ENCODE measurements at places on chromosomes 11 and 22.
A peak's percentile ranks its signal among the peaks of the same experiment; 100 is the strongest.

GRCh38 chr11:98710986-98711385 lies 309.8 kb upstream of the CNTN5 start:
- no peak for DNase-seq

- DNase-seq: no peak
These were observed 3.1 kb upstream of the TMEM109 start for GRCh38 chr11:60910711-60911380.

DNA sequence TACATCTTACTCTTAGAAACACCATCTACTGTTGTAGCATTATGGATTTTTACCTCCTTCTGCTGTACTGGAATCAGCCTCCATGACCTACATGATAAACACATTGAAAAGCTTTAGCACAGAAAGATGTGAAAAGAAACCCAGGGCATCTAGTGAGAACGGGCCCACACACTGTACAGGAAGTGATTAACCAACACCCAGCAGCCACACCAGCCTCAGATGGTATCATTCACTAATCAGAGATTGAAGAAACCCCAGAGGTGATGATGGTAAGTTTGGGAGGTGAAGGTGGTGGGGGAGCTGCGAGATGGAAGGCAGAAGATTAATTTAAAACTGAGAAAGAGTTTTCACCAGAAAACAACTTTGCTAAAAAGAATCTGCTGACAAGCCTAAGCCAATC lies 46.1 kb downstream of the RASSF10 start:
- no peak for DNase-seq

DNA sequence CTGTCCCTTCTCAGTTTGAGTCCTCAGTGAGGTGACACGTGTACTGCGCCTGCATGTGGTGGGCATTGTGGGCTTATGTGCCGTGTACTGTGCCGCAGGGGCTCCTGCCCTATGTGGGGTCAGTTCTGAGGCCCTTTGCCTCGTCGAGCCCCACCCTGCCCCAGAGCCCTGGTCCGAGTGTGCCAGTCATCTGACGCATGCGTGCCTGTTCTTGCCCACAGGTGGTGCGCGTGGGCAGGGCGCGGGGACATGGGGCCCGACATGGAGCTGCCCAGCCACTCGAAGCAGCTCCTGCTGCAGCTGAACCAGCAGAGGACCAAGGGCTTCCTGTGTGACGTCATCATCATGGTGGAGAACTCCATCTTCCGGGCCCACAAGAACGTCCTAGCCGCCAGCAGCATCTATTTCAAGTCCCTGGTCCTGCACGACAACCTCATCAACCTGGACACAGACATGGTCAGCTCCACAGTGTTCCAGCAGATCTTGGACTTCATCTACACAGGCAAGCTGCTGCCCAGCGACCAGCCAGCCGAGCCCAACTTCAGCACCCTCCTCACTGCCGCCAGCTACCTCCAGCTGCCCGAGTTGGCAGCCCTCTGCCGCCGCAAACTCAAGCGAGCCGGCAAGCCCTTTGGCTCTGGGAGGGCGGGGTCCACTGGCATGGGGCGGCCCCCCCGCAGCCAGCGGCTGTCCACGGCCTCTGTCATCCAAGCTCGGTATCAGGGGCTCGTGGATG lies 22.3 kb upstream of the TMEM191C start:
- DNase-seq: no peak

DNA sequence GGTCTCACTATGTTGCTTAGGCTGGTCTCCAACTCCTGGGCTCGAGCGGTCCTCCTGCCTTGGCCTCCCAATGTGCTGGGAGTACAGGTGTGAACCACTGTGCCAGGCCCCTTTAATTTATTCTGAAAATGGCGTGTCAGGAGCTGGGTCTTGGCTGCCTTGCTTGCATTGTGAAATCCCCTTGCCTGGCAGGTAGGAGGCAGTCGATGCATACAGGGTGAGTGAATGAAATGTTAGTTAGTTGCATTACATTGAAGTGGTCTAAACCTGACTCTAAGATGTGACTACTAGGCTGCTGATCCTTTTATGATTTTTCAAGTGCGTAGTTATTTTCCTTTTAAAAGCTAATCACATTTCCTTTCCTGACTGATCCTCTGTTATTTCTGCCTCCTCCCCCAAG lies 42.9 kb downstream of the PARVB start:
- no peak for DNase-seq

DNA sequence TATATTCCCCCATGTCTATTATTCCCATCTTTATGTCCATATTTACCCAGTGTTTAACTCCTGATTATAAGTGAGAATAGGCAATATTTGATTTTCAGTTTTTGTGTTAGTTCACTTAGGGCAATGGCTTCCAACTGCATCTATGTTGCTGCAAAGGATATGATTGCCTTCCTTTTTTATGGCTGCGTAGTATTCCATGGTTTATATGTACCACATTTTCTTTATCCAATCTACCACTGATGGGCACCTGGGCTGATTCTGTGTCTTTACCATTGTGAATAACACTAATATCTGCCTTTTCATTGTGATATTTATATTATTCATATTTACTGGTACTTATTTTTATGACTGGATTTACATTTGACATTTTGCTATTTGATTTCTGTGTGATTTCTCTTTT lies 649.6 kb downstream of the NTM start:
- DNase-seq: no peak

DNA sequence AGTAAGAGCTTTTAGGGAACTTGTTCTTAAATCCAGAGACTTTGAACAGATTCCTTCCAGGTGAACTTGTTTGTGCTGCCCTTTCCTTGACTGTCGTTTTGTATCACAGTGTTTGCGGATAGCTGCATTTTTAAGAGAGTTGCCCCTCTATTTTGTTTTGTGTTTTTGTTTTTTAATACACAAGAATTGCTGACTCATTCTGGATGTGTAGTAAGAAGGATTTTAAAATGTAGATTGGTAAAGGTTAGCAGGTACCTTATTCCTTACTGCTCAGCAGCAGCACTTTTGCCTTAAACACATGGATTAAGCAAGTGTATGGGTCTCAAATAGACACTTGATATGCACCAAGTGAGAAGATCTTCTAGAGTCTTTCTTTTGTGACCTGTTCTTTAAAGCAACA lies 8.9 kb upstream of the APOA5 start:
- DNase-seq: no peak

GRCh38 chr11:122226810-122227379 lies 110.9 kb upstream of the BLID start:
- DNase-seq: no peak

DNA sequence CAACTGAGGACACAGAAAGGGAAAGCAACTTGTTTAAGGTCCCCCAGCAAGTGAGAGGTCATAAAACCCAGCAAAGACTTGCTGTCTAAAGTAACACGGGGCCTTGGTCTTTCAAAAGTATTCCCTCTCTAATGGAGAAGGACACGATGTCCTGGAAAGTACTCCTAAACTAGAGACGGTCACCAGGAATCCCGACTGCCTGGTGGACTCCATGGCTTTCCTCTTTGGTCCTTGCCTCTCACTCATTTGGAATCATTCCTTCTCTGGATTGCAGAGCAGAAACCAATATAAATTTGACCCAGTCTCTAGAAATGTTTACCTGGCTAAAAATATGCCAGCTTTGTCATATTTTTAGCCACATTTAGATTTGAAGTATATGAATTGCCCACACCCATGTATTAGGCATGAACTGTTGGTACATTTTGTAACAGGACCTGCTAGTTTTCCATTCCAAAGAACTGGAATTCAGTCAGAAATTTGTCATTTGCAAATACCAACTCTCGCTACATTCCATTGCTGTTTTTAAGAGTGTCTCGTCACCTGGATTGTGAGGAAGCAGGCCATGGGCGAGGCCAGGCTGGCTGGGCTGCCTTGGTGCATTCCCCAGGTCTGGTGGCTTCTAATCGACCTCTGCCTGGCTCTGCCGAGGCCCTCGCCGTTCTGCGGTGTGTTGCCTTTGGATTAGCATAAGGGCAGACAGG lies 12.9 kb downstream of the NAV2 start:
- DNase-seq: no peak

DNA sequence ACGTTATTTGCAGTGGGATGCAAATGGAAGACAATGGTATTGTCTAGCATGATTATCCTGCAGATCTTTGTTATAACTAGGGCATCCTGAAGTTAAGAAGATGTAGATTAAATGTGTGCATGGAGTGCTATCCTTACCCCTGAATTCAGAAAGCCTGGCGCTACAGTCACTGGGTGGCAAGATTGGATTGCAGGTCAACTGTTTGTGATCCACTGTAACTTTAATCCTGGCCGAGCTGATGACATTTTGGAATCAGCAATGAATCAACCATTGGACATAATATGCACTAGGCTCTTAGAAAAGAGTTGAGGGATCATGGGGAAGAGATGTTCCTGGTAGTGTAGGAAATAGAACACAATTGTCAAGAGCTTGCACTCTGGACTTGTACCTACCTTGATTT lies 25.1 kb downstream of the SEZ6L start:
- DNase-seq: no peak

DNA sequence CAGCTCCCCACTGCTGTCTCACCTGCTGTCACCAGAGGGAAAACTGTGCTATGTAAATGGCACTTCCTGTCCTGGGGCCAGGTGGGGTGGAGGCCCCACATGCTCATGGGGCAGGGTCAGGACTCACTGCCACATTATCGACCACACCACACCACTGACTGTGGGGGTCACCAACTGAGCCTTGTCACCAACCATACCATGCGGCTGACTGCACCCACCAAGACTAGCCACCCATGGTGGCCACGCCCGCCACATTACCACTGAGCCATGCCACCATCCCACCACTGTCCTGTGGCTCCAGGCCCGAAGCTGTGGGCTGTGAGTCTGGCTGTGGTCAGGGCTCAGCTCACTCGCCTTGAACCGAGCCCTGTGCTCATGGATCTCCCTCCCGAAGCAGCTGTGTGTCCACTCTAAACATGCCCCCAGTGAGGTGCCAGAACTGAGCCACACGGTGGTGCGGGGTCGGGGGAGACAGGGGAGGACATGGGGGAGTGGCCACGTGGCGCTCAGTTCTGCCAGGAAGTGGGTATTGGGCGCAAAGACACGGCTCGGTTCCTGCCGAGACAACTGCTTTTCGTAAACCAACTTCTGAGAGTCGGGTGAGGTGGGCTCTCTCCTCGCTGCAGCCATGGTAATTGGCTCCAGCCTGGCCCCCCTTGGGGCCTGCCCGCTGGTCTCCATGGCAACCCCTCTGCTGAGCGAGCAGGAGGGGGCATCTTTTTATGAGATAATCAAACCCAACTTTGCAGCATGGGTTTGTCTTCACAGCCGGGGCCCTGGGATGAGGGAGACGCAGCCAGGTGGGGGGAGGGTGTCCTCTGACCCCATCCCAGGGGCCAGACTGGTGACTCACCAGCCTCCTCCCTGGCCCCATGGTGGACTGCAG lies 23.2 kb downstream of the RTN4R start:
- no peak for DNase-seq

DNA sequence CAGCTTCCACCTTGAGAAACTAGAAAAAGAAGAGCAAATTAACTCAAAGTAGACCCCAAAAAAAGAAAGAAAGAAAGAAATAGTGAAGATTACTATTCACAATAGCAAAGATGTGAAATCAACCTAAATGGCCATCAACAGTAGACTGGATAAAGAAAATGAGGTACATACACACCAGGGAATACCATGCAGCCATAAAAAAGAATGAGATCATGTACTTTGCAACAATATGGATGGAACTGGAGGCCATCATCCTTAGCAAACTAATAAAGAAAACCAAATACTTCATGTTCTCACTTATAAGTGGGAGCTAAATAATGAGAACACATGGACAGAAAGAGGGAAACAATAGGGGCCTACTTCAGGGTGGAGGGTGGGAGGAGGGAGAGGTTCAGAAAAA lies 13.8 kb downstream of the CD3D start:
- no peak for DNase-seq

GRCh38 chr11:61834278-61835048 lies 6.4 kb downstream of the FADS2 start:
- DNase-seq: no peak

- DNase-seq: no peak
These were observed 10.8 kb upstream of the LDHA start for GRCh38 chr11:18383388-18384156.

- peak; percentile 46 for DNase-seq
These were observed 93.8 kb downstream of the MIAT start for GRCh38 chr22:26751217-26751616.

GRCh38 chr11:114617157-114618124 lies 21.9 kb upstream of the NXPE4 start:
- DNase-seq: no peak

DNA sequence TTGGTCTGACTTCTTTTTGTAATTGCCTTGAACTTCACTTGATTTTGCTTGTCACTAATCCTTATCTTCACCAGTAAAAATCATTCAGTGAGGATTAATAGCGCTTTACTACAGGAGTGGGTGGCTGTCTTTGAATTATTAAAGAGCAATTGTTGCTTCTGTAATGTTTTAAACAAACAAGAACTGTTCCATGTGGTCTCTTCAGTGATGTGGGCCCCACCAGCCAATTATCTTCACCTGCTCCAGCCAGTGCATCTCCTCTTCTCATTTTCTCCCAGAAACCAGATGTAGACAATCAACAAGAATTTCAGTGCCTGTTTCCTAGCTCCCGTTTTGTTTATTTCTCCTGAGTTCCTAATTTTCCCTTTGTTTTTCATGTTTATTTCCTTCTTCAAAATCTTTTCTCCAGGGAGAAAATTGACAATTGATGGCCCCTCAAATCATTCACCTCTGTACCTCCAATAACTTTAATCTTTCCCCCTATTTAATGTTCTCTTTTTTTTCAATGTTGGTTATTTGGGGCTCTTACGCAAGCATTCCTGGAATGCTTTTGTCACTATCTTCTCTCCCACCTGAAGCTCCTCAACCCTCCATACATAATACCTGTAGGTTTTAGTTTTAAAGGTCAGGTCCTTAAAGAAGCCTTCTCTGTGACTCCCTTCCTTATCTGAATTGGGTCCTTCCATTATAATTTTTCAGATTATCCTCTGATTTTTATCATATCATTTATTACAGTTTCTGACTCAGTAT lies 115.1 kb downstream of the ARFGAP2 start:
- DNase-seq: no peak

- no peak for DNase-seq
These were observed 63.7 kb downstream of the PPP6R3 start for GRCh38 chr11:68524213-68524612.

- DNase-seq: no peak
These were observed 2.1 kb downstream of the WEE1 start for GRCh38 chr11:9575260-9576240.

GRCh38 chr11:75627906-75628668 lies 40.8 kb downstream of the MAP6 start:
- DNase-seq: no peak

GRCh38 chr22:42431401-42432019 lies 693 bp downstream of the NFAM1 start:
- peak; percentile 58 for DNase-seq

GRCh38 chr22:43017525-43018460 lies 2.8 kb upstream of the PACSIN2 start:
- no peak for DNase-seq

Data from globus pallidus (tissue), 1 donor.